RWPE2 (cell line): ENCODE measurements at places on chromosomes 2 and 18.
A peak's percentile ranks its signal among the peaks of the same experiment; 100 is the strongest.

- no peak for DNase-seq
These were observed 75.8 kb downstream of the SUCLG1 start for GRCh38 chr2:84383271-84383670.

GRCh38 chr2:120231564-120231973, 8.4 kb upstream of the TMEM185B start:
- DNase-seq: no peak

DNA sequence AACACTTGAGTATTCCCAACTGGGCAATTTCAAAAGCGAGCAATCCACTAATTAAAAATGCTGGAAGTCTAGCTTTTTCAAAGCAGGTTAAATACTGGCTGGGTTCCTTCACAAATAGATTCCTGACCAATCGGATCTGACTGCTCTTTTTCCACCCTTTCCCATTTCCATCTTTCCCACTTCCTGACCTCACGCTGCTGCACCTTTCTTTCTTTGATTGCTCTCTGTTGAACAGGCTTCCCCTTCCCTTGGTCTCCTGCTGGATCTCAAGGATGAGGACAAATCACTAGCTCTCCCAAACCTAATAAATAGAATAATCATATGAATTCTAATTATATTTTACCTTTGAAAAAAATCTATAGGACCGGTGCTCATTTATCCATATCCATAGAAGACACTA, 121.2 kb downstream of the TCF4 start:
- DNase-seq: no peak

GRCh38 chr2:15579641-15580040, 12.0 kb upstream of the DDX1 start:
- DNase-seq: no peak

- peak; percentile 25 for DNase-seq
These were observed 369.2 kb downstream of the GALNT13 start for GRCh38 chr2:154240921-154241379.

- DNase-seq: no peak
These were observed 90.3 kb upstream of the RTN4 start for GRCh38 chr2:55140316-55141219.

GRCh38 chr2:218073185-218073584, 4.1 kb downstream of the RUFY4 start:
- no peak for DNase-seq

DNA sequence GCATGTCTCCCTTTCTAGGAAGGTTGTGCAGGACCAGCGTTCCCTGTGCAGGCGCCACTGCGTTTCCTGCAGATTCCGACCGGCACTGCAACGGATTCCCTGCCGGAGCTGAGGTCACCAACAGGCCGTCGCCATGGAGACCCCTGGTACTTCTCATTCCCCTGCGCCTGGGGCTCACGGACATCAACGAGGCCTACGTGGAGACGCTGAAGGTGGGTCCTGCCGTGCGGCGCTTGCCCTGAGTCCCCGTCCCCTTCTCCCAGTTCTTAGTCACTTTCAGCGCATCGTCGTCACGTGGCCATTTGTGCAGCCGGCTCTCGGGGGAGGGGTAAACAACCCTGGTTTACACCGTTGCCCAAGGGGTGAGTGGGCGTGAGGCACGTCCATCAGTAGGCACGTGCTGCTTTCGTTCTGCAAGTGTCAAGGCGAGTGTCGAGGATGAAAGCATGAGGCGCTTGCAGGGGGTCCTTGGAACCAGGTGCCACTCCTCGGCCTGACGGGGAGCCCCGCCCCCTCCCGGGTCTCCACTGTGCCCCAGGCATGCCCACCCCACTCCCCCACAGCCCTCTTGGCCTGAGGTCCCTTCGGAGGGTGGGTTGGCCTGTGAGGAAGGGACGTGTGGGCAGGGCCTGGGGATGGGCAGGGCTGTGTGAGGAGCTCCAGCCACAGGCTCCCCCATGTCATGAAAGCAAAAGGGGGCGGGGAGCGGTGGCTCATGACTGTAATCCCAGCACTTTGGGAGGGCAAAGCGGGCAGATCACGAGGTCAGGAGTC, 19.8 kb downstream of the DTYMK start:
- no peak for DNase-seq

GRCh38 chr2:15735484-15736326, 144.0 kb downstream of the DDX1 start:
- DNase-seq: no peak

- DNase-seq: no peak
These were observed 62.9 kb downstream of the COBLL1 start for GRCh38 chr2:164778723-164779122.

DNA sequence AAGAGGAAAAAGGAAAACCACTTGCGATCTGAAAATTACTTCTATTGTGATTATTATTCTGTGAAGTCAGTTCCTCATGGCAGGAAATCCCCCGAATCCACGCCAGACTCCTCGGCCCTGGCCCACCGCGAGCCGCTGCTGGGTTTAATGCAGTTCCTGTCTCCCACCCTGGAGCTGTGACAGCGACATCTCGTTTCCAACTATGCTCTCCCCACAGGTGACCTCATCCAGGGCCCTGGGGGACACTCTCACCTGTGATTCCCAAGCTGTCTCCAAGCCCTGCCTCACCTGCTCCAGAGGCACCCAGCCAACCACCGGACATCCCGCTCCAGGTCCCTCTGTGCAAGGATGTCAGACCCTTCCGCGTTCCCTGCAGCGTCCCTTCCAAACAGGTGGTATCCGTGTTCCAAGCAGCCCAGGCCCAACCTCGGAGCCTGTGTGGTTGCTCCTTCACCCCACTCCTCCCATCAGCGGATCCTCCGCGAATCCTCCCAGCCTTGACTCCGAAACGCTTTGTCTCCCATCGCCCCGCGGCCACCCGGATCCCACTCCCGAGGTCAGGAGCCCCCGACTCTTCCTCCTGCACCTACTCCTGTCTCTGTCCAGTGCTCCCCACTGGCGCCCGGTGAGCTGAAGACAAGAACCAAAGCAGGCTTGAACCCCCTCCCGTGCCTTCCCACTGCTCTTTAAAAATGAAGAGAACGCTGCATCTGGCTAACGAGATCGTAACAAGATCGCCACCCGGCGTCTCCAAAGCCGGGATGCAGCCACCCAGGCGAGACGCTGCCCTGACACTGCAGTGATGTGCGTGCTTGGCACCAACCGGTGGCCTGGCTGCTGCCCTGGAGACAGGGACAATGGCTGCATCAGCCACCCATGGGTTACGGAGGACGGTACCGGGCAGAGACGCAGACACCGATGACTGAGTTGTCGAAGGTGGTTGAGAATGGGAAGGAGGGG, 96.5 kb downstream of the NDUFA10 start:
- peak; percentile 49 for DNase-seq

DNA sequence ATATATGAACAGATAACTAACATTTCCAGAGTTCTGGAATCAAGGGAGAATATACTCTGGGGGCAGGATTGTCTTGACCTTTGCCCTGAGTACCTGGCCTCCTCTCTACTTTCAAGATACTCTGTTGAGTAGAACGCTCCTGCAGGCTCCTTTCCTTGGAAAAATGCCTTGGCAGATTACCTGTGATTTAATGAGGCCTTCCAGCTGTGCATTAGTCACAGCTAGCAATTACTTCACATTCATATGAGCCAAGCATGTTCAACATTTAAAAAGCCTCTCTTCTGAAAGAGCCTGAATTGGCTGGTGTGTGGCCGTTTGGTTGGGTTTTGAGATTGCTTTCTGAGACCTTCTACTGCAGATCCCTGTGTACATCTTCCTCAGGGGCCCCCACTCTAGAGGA, 142.2 kb downstream of the PLCL1 start:
- no peak for DNase-seq
